ENCODE measurements at places on chromosomes 7 and 10.

- DNase-seq, result no peak
Observed at GRCh38 chr7:147584771-147585193, 1005.8 kb upstream of the C7orf33 start.

DNA sequence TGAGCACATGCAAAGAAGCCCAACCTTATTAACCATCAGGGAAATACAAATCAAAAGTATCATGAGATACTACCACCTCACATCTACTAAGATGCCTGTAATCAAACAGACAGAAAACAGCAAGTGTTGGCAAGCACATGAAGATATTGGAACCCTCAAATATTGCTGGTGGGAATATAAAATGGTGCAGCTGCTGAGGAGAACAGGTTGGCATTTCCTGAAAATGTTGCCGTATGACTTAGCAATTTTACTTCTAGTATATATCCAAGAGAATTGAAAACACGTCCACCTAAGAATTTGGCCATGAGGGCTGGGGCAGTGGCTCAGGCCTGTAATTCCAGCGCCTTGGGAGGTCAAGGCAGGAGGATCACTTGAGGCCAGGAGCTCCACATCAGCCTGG, 39.4 kb upstream of the TNRC18 start:
- no peak for DNase-seq

- DNase-seq, result peak; percentile 94
Observed at GRCh38 chr10:79286318-79286951, 60.8 kb upstream of the PPIF start.

- no peak for DNase-seq
Observed at GRCh38 chr7:42621543-42622219, 290.2 kb downstream of the C7orf25 start.

- DNase-seq, result no peak
Observed at GRCh38 chr10:103746598-103746997, 108.8 kb downstream of the SH3PXD2A start.

GRCh38 chr10:121373411-121373810, 224.8 kb downstream of the FGFR2 start:
- no peak for DNase-seq

DNA sequence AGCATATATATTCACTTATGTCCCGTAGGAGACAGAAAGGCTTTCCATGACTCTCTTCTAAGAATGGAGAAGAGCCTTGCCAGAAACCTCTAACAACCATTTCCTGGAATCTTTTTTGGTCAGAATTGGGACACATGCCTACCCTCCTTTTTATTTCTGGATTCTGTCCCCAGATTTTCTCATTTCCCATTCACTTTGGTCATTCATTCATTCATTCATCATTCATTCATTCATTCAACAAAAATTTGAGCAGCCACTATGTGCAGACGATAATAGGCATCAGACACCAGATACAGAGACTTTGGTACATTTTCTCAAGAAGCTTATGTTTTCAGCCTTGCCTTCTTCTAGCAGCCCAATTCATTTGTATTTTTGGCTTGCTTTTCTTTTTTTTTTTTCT, 6.0 kb downstream of the ENTPD7 start:
- no peak for DNase-seq

GRCh38 chr10:121734589-121735045, 136.4 kb upstream of the FGFR2 start:
- DNase-seq, result peak; percentile 56
